Prostate gland (tissue), 2 donors: ENCODE measurements at places on chromosomes 6 and 20. TPM values are rescaled to one million over a fixed set of nuclear protein-coding genes. Genes with fewer than 3 reads are reported as not detected.

DNA sequence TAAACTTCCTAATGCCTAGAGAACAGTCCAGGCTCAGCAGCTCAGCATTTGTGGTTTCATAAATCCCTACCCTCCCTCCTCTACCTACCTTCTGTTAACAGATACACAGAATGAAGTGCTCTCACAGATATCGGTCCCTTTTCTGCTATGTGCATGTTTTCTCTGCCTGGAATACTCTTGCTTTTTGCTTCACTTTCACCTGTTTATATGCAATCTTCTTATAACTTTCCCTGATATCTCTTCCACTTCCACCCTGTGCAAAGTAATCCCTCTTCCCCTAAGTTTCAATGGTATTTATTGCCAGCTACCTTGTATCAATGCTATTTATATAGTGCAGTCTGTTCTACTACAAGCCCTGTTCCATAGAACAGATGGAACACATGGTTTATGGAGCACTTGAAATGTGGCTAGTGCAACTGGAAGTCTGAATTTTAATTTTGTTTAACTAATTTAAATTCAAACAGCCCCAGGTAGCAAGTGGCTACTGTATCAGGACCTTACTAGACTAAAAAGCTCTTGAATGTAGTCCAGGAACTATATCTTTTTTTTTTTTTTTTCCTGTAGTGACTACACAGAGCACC is 3.1 kb upstream of the TAB2 start:
- DNase-seq: no peak

The FRK gene
- 6.9 TPM for total RNA-seq

The NOX3 gene
- not detected for total RNA-seq

GRCh38 chr20:54133434-54134427 is 40.1 kb downstream of the CYP24A1 start:
- DNase-seq: peak; percentile 32

The MAP3K5 gene
- total RNA-seq: 65.7 TPM

The ULBP3 gene
- total RNA-seq: 28.9 TPM

- no peak for DNase-seq
Observed at GRCh38 chr20:45427236-45428149, 11.6 kb downstream of the PIGT start.
